ENCODE measurements at places on chromosomes 7 and 10.
A peak's percentile ranks its signal among the peaks of the same experiment; 100 is the strongest.

GRCh38 chr10:42983591-42983990, 93.3 kb upstream of the RET start:
- no peak for DNase-seq

GRCh38 chr7:125450749-125451148, 521.1 kb upstream of the POT1 start:
- DNase-seq: no peak

DNA sequence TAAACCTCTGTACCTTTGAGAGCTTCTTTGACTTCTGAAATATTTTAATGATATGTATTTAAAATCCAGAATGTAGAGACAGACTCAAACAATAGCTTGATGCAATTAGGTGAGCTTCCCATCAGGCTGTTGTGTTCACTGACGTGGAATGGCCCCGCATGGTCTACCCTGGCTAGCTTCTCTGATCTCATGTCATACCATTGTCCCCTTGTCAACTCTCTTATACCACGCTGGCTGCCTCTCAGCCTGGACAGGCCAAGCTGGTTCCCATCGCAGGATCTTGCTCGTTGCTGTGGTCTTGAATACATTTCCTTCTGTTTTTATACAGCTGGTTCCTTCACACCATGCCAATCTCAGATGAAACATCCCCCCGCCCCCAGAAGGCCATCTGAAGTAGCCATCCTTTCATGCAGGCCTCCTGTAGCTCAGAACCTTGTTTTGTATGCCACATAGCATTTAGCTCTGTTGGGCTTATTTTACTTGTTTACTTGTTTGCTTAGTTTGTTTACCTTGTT, 84.2 kb downstream of the FANK1 start:
- DNase-seq: no peak

GRCh38 chr7:43784030-43784584, 25.6 kb downstream of the BLVRA start:
- DNase-seq: no peak

DNA sequence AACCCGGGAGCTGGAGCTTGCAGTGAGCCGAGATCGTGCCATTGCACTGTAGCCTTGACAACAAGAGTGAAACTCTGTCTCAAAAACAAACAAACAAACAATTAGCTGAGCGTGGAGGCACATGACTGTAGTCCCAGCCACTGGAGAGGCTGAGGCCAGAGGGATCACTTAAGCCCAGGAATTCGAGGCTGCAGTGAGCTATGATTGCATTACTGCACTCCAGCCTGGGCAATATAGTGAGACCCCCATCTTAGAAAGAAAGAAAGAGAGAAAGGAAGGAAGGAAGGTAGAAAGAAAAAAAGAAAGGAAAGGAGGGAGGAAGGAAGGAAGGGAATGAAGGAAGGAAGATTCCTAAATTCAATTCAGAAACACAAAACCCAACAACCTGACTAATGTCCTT, 141.3 kb upstream of the TNRC18 start:
- no peak for DNase-seq

GRCh38 chr7:30642789-30643188, 39.5 kb downstream of the CRHR2 start:
- no peak for DNase-seq

DNA sequence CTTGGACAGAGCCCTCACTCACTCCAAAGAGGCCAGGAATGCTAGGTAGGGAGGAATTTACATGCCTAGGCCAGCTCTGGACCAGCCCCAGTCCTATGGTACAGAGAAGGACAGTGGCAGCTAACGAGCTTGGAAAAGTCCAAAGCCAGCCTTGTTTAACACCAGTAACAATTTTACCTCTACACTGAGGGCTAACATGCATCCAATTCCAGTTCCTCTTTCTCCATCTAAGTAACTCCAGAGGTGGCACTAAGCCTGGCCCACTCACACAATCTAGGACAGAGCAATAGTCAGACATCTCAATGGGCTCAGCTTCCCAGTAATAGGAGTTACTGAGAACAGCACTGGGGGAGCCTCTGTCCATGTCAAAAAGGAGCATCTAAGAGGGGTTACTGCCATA, 5.7 kb upstream of the LCOR start:
- no peak for DNase-seq

GRCh38 chr7:2521952-2522591, 2.5 kb downstream of the LFNG start:
- peak; percentile 47 for DNase-seq

GRCh38 chr7:51458693-51459092, 142.1 kb upstream of the COBL start:
- no peak for DNase-seq

- DNase-seq: no peak
Observed at GRCh38 chr7:10655031-10655430, 318.6 kb upstream of the PHF14 start.

- DNase-seq: no peak
Observed at GRCh38 chr7:112092709-112093395, 113.3 kb downstream of the DOCK4 start.

DNA sequence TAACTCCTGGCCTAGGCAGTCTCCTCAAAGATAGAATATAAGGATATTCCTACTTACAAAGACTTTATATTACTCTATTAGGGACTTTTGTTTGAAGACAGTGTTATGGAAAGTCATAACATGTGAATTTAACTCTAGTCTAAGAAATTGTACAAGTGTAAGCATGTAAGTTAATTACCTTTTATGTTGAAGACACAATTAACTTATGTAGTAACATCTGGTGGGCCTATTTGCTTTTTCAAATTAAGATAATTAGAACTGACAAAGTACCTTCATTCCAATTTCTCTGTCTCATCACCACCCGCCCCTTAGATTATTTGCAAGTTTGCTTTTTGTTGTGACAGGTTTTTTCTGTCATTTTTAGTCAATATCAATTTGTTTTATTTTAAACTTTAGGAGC, 126.0 kb upstream of the THSD7A start:
- no peak for DNase-seq

DNA sequence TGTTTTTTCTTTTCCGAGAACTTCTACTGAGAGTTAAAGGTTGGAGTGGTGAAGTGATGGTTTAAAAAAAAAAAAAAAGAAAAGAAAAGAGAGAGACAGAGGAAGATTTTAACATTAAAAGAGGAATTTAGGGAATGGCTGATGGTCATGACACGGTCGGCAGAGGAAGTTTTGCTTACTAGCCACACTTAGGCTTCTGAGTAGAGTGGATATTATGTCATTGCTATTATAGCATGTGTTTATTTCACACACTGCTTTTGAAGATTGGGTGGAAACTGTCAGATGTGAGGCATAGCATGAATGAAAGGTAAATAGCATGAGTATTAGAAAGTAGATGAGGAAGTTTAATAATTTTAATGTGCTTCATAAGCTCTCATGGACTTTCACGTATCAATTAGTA, 2.5 kb downstream of the KAT6B start:
- DNase-seq: no peak

DNA sequence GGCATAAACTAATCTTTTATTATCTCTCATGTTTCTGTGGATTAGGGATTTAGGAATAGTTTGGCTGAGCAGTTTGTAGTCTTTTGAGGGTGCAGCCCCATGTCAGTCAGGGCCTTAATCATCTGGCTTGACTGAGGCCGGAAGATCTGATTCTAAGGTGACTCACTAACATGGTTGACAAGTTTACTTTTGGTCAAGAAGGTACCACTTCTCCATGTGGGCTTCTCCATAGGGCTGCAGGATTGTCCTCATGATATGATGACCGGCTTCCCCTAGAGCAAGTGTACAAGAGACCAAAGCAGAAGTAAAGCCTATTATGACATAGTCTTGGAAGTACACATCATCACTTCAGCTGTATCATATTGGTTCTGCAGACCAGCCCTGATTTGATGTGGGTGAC, 45.9 kb upstream of the OIT3 start:
- DNase-seq: no peak
